ENCODE measurements at places on chromosomes 5 and 9.

DNA sequence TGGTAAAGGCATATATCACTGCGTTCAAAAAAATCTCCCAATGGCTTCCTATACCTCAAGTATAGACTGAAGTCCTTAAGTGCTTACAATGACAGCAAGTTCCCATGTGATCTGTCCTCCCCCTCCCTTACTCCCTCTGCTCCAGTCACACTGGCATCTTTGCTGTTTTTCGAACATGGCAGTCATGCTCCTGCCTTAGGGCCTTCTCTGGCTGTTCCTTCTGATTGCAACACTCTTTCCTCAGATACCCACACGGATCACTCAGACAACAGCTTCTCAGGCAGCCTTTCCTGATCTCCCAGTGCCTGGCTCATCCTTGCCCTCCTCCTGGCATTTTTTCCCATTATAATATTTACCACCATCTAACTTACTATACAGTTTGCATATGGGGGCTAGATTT lies 232.8 kb downstream of the ARHGEF28 start:
- DNase-seq, result no peak

DNA sequence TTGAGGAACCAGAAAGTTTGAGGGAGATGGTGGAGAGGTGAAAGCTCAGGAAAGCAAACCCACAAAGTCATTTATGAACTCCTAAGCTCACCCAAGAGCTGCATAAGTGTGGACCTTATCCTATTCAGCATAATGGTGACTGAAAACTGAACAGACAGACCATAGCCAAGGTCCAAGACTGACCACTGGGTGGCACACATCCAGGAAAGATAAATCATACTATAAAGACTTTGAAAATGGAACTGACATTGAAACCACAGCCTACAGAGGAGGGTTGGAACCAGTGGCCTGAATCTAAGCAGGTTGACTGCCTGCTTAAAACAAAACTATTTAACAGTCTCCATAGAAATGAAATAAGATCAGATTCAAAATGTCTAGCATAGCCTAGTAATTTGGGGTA lies 121.0 kb upstream of the RGS7BP start:
- DNase-seq, result no peak

GRCh38 chr9:81389569-81389993 lies 299.8 kb downstream of the TLE1 start:
- no peak for DNase-seq

DNA sequence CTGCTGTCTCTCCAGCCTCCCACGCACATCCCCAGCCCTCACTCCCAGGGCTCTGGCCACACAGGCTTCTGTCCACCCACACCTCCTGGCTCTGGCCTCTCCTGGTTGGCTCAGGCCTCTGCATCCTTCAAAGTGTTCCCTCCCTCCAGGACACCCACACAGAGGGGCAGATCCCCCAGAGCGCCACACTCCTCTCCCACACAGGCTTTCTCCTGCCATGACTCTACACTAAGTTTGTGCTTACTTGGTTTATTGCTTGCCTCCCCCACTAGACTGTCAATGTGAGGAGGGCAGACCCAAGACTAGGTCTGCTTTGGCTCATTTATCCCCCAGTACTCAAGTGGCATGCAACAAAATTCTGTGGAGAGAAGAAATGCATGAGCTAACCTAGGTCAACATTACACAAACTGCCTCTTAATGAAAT lies 67.0 kb upstream of the SPOCK1 start:
- DNase-seq, result no peak

- DNase-seq, result no peak
Measured at GRCh38 chr5:68555907-68556681, 340.5 kb downstream of the PIK3R1 start.
